CD4-positive, alpha-beta T cell treated with Interleukin-17A for 4 hours (primary cell): ENCODE measurements at places on chromosomes 12 and 14.

- DNase-seq = no peak
Measured at GRCh38 chr12:47223848-47224213, 144.1 kb upstream of the AMIGO2 start.

GRCh38 chr14:20489093-20489994 is 16.0 kb upstream of the RNASE10 start:
- DNase-seq = peak; percentile 56

GRCh38 chr12:38639625-38640024 is 265.8 kb downstream of the CPNE8 start:
- DNase-seq = no peak

DNA sequence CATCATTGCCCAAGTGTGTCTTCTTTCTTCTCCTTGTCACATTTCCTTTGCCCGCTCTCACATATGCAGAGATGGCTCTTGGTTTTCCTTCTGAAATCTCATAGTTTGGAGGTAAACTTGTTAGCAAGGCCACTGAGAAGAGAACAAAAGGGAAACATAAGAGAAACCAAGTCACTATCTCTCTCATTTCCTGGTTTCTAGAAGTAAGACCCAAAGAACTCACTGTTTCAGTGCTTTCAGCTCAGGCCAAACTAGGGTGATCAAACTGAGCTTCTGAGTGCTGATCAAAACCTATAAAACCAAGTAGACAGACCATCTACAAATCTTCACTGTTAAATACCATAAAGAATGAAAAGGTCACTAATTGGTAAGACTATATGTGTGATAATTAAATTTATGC is 275.4 kb upstream of the BTG1 start:
- no peak for DNase-seq

DNA sequence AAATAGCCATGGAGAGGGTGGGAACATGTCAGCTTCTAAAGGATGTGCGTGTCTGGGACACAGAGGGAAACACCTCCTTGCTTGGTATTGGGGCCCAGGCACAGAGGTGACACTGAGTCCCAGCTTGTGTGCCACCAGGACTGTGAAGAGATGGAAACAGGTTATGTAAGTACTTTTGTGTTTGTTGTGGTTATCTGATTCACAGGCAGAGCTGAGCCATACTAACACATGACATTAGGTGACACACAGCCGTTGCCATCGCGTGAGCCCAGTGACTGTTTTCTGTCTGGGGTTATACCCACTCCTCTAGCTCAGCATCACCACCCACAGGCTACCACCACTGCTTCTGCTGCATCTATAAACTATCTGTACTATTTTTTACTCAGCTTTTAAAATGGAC is 12.1 kb upstream of the FLVCR2 start:
- peak; percentile 75 for DNase-seq
